Subcutaneous preadipocyte (primary cell): ENCODE measurements at places on chromosomes 3 and 15. TPM values are rescaled to one million over a fixed set of nuclear protein-coding genes. Genes with fewer than 3 reads are reported as not detected.

SCG3 gene
- not detected in 2 replicates for total RNA-seq

LDHAL6B gene
- total RNA-seq: not detected in 2 replicates

CCR3 gene
- total RNA-seq: not detected in 2 replicates

CPLX3 gene
- total RNA-seq: not detected in 2 replicates

OR4F6 gene
- not detected in 2 replicates for total RNA-seq

FBXW12 gene
- total RNA-seq: 0.20 TPM in 1 of 2 replicates, not detected in the other

PLA2G4F gene
- total RNA-seq: not detected in 2 replicates
